ENCODE measurements at places on chromosomes 4 and X.

DNA sequence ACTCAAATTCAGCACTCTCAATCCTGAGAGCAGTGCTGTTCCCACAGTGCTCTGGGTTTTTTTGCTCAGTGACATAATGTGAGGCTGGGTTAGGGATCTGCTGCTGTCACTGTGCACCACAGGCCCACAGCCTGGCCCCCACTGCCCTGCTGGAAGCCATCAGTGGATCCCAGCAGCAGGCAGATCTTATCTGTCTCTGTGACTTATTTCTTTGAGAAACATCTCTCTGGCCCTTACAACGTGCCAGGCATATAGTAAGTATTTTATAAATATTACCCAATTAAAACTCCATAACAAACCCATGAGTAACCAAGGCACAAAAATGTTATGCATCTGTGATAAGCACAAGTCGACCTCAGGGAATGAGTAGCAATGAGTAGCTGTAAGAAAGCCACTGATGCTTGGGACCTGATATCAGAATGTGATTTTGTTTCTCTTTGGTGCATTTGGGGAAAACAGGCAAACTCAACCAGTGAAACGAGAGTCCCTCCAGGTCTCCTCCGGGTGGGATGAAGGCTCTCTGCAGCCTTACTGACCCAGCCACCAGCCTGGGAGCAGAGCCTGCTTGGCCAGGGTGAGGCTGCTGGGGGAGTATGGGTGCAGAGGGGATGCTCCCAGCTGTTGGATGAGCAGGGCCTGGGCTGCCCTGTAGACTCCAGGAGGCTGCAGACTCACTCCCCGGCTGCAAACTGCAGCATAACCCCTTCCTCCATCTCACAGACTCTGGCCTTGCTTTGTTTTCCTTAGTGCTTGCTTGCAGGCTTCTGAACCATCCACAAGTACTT lies 172.7 kb upstream of the LNX1 start:
- no peak for DNase-seq

GRCh38 chr4:88573995-88574394 lies 18.3 kb upstream of the HERC3 start:
- DNase-seq = no peak

DNA sequence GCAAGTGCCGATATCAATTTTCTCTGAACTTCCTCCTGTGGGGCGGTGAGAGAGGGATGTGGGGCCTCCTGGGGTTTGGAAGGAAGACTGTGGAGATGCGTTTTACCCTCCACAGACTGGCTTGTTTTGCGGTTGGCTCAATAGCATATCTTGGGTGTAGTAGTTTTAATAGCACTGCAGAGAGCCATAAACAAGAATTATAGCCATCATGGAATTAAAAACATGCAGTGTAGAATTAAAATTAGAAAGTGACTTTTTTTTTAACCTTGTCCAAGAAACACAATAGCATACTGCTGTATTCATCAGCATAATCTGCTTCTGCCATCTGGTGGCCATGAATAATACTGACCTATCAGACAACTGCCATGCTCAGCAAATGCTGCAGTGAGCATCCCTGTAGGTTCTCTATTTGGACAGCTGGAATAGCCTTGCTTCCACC lies 47.3 kb upstream of the SCML1 start:
- peak; percentile 66 for DNase-seq

DNA sequence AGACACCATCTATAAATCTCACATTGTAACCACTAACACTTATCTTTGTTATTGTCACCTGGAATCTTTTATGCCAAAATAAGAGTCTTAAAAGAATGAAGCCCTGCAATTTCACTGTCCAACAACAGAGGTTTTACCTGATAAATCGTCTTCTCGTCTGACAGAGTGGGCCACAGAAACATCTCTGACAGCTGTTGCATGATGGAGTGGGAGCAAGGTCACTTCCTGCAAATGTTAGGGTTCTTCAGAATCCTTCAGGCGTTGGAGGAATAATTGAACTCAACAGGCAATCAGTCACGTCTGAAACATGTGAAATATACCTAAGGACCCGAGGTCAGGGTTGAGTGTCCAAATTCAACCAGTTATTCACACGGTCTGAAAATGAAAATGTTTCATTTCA lies 353.6 kb downstream of the TRIML1 start:
- DNase-seq = no peak

- no peak for DNase-seq
Observed at GRCh38 chr4:146059151-146059550, 116.4 kb upstream of the LSM6 start.

GRCh38 chrX:149045645-149046210 lies 459.4 kb downstream of the IDS start:
- no peak for DNase-seq

DNA sequence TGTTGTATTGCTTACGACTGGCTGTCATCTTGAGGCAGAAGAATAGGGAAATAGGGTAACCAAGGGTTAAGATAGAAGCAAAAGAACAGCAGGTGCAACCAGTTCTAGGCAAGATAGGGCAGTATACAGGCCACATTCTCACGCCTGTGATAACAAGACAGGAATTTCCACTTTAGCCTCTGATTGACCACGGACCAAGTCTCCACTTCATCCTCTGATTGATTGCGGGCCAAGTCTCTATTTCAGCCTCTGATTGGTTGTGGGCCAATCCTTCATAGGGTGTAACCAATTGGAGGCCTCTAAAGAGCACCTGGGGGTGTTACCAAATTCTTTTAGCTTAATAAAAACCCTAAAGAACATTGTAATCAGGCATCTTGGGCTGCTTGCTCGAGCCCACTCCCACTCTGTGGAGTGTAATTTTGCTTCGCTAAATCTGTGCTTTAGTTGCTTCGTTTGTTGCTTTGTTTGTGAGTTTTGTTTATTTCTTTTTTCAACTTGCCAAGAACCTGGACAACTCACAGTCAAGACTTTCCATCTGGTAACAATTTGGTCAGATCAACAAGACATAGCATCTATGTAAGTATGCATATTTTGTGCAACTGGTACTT lies 8.7 kb upstream of the TBC1D9 start:
- no peak for DNase-seq
